ENCODE measurements at places on chromosomes 7 and 10.
A peak's percentile ranks its signal among the peaks of the same experiment; 100 is the strongest.

DNA sequence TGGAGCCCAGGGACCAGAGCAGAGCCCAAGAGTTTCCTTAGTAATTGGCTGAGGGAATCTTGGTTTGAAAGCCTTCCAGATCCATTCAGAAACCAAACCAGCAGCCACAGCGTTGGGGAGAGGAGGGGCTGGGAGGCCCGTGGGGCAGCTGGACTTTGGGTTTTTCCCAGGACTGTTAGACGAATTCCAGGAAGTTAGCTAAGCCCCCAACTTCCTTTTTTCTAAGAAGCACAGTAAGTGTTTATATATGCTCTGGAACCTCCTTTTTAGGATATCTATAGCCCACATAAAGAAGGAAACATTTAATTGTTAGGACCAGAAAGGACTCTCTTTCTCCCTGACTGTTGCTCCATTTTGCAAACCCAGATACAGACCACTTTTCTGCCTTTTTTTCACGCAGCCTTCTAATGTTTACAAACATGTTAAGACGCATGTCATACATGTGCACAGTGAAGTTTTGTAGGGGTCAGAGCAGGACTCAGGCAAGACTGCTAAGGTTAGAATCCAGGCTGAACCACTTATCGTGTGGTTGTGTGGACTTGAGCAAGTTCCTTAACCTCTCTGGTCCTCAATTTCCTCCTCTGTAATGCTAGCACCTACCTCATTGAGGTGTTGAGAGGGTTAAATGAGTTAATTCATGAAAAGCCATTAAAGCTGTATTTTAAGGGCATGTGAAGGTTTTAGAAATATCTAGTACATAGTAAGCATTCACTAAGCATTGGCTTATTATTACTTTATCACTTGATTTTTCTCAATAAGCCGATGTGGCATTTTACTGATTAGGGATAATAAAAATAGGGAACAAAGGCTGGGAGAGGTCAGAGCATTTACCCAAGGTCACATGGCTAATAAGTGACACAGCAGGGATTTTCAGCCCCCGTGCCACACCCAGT, 42.4 kb downstream of the TBATA start:
- DNase-seq = no peak

DNA sequence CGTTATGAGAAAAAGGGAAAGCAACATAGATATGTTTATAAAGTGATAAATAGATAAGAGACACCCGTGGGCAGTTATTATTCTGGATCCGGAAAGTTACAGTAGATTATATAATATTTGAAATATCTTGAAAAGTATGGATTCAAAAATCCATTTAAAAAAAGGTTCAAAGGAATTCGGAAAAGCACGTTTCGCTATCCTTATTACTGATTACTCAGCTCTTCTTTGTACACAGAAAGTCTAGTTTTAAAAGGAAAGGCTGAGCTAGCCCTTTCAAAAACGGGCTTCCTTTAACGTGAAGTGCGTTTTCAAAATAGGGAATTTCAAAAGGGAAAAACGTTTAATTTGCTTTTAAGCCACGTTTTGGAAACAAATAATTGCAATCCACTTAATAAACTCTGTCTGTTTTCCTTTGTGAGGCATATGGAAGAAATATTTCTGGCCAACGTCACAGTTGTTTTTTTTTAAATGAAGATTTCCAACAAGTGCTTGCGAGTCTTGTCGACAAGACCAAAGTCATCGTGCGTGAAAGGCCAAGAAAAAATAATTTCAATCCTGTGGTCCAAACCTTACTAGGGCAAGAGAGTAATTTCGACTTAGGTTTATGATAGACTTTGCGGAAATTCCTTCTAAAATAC, 2.2 kb upstream of the SKIDA1 start:
- no peak for DNase-seq

- no peak for DNase-seq
Observed at GRCh38 chr7:65812281-65812680, 60.6 kb upstream of the VKORC1L1 start.

DNA sequence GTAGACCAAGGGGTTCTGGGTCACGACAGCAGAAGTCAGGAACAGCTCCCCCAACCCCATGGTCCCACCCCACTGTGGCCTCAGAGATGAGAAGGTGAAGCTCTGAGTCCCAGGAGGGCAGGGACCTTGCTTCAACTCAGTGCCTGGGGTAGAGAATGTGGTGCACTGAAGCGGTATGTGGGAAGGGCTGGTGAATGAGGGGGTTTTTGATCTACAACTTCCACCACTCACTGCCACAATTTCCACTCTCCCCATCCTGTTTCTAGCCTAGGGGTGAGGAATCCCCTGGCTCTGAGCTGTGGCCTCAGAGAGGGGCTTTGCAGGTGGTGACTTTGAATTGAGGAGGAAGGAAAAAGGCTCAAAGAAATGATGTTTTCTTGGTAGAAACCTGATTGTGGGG, 44.9 kb upstream of the TOMM7 start:
- no peak for DNase-seq

DNA sequence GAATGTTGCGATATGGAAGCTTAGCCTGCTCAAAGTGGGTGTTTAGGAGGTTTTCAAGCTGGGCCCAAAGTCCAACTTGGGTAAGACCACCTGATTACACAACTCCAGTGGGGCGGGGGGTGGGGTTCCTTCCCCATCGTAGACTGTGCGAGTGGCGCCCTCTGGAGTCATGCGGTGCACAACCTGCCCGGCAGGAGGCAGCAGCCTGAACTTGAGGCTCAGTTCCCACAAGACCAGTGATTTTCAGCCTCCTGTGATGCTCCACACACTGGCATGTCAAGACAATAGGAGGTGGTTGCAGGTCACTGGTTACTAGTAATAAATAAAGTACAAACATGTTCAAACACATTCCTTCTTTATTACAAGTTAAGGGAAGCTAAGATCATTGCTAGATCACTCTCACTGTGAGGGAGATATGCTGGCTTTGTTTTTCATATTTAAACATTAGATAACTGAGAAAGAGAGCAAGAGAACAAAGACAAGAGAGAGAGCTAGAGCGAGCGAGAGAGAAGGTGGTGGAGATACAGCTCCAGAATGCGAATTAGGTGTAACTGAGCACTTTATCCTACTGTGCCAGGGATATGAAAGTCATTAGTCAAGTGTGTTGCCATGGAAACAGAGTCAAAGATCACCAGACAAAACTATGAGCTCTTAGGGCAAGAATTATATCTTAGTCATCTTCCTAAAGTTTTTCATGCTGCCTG, 97.4 kb upstream of the BMPER start:
- peak; percentile 71 for DNase-seq

- peak; percentile 74 for DNase-seq
Observed at GRCh38 chr7:37062560-37062859, 338.2 kb upstream of the AOAH start.
